ENCODE measurements at places on chromosomes 7 and 10. TPM values are rescaled to one million over a fixed set of nuclear protein-coding genes. Genes with fewer than 3 reads are reported as not detected.

GRCh38 chr10:78567680-78568455 is 500.9 kb upstream of the ZMIZ1 start:
- H3K4me3 ChIP-seq = no peak overlapping the region
- no peak for DNase-seq
- peaks cover 1% of the 10 kb centered on the region for H3K4me1 ChIP-seq
- H3K27ac ChIP-seq = no peak overlapping the region
- H3K36me3 ChIP-seq = no peaks in the 10 kb centered on the region

DNA sequence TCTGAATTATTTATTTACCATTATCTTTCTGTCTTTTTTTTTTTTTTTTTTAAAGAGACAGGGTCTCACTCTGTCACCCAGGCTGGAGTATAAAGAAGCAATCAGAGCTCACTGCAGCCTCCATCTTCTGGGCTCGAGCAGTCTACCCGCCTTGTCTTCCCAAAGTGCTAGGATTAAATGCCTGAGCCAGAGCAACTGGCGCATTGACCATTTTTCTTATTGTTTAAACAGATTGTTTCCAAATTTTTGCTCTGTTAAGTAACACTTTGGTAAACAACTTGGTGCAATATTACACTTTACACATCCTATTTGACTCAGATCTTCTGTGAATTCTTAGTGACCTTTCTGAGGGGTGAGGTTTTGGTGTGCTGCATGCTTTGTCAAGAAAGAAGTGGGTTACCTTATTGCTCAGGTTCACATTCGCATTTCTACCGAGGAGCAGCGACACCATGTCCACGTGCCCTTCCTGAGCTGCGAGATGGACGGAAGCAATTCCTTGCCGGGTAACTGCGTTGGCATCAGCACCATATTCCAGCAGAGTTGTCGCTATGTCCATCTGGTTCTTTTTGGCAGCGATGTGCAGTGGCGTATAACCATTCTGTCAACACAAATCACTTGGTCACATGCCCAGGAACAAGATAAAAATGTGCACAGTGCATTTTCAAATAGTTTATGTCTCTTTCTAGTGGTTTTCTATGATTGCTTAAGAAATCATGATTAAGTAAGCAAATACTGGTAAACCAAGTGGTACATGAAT is 203.2 kb downstream of the ANK3 start:
- H3K27me3 ChIP-seq = no peaks in the 10 kb centered on the region
- H3K27ac ChIP-seq = no peak overlapping the region
- peaks cover 3% of the 10 kb centered on the region for H3K4me1 ChIP-seq
- DNase-seq = no peak

- no peak for DNase-seq
- H3K27me3 ChIP-seq = no peaks in the 10 kb centered on the region
- no peak overlapping the region for H3K27ac ChIP-seq
- no peak overlapping the region for H3K4me3 ChIP-seq
- H3K4me1 ChIP-seq = no peaks in the 10 kb centered on the region
Observed at GRCh38 chr7:14604606-14605005, 297.9 kb downstream of the DGKB start.

GRCh38 chr7:87155788-87156187 is 3.5 kb downstream of the DMTF1 start:
- no peaks in the 10 kb centered on the region for H3K27me3 ChIP-seq
- DNase-seq = no peak
- H3K27ac ChIP-seq = no peak overlapping the region
- peaks cover 37% of the 10 kb centered on the region for H3K4me1 ChIP-seq

GRCh38 chr10:71312811-71313789 is 6.0 kb upstream of the SLC29A3 start:
- H3K4me1 ChIP-seq = peaks cover 23% of the 10 kb centered on the region
- DNase-seq = no peak
- no peak overlapping the region for H3K27ac ChIP-seq

DNA sequence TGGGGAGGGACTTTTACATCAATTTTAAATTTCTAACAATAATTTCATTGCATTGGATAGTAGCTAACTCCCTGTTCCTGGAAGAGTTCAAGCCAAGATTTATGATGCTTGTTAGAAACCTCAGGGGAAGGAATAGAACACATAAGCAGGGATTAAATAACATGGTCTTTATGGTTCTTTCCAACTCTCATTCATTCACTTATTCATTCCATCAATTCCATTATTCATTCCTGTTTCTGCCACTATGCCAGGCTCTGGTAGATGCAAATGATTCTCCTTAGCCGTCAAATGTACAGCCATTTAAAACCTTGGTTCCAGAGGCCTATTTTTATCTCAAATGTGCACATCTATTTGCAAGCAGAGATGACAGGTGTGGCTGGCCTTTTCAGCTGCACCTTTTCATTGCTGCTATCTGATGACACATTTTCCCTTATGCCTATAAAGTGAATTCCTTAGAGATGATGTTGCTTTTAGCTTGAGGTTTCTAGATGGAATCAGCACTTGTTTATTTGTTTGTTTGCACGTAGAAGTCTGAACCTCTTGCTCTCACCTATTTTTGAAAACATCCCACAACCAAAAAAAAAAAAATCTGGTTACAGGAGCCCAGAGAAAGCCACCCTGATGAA is 205.7 kb upstream of the IGFBP3 start:
- no peaks in the 10 kb centered on the region for H3K27me3 ChIP-seq
- no peak for DNase-seq
- H3K27ac ChIP-seq = no peak overlapping the region
- no peak overlapping the region for H3K4me3 ChIP-seq

The SLC13A1 gene
- not detected for total RNA-seq

The OR2A5 gene
- total RNA-seq = not detected

The SLC16A12 gene
- not detected for total RNA-seq

The TEX47 gene
- not detected for total RNA-seq

The GCK gene
- 1.7 TPM for total RNA-seq

Measured in activated CD4-positive, alpha-beta T cell treated with anti-CD3 and anti-CD28 coated beads, Interleukin-2, amount 10 ng/mL, durations not matched to agents 24 days and 14 days (primary cell).